ENCODE measurements at places on chromosomes 2 and 18.

- no peak for DNase-seq
Measured at GRCh38 chr2:118062048-118062447, 26.2 kb upstream of the INSIG2 start.

DNA sequence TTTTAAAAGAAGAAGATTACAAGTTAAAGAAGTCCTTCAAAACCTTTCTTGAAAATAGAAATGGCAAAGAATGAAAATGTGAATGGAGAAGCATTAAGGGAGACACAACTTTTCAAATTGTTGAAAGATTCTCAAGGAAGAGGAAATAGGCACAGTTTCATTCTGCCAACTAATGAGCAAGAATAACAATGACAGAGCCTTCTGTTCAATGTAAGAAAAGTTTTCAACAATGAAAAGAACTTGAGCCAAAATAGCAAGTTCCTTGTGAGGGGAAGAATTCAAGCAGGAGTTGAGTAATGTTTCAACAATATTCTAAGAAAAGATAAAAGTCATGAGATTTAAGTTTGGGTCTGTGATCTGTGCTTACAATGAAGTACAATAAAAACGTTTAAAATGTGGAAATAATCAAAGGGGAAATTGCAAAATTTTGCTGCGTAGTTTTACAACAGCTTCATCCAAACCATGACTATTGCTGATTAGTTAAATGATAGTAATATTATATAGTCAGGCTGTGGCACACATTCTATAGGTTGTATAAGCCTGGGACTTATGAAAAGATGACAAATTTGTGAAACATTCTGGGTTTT is 122.6 kb downstream of the METTL4 start:
- DNase-seq, result no peak

GRCh38 chr2:155350783-155351580 is 652.5 kb downstream of the KCNJ3 start:
- no peak for DNase-seq

DNA sequence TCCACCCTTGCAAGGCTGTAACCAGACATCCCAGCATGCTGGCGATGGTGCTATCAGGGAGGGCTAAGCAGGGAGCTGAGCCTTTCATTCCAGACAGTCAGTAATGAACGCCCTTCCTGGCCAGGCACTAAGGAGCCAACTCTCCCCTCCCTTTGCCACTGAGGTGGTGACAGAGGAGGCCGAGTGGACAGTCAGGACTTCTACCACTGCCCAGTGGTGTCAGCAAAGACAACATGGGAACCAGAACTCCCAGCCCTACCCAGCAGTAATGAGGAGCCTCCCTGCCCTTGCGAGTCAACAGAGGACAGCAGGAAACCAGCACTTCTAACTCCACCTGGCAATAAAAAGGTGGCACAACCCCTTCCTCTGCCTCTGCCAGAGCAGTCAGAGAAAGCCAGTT is 68.6 kb downstream of the ZAP70 start:
- no peak for DNase-seq

DNA sequence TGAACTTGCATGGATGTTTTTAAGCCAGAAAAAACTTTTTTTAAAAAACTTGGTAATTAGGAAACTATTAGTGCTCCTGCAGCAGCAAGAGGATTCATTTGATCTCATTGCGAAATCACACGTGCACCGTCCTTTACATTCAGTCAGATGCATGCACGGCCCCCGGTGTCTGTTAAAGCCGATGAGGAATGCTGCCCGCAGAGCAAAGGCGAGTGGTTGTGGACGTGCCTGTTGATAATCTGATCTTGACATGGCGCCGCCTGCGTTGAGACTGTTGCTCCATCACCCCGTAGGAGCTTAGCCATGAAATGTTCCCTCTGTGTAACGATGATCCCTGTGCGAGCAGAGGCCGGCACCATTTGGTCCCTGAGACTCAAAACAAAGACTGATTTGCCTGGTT is 300.0 kb downstream of the GBX2 start:
- DNase-seq, result no peak

GRCh38 chr2:147594038-147594437 is 250.8 kb upstream of the ACVR2A start:
- DNase-seq, result no peak

DNA sequence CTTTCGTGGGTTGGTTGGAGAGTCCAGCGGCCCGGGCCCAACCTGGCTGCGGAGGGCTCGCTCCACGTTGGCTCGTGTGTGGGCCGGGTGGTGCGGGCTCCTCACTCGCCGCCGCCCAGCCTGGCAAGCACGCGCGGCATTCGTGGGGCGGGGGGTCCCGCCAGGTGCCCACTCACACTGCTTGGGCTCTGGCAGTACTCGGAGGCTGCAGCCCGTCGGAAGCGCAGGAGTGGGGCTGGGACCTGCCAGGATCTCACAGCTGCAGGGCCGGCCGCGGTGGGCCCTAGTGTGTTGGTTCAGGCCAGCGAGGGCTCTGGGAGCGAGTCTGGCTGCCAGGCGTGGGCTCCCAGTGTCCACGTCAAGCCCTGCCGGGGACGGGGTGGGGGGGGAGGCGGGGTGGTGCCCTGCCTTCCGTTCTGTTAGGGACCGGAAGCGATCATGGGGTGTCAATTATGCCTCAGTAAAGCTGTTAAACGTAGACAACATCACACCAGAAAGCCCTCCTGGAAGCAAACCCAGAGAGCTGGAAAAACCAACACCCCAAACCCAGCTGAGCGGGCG is 1.0 kb upstream of the HS6ST1 start:
- no peak for DNase-seq

- DNase-seq, result no peak
Measured at GRCh38 chr18:70496353-70497294, 207.8 kb downstream of the SOCS6 start.

DNA sequence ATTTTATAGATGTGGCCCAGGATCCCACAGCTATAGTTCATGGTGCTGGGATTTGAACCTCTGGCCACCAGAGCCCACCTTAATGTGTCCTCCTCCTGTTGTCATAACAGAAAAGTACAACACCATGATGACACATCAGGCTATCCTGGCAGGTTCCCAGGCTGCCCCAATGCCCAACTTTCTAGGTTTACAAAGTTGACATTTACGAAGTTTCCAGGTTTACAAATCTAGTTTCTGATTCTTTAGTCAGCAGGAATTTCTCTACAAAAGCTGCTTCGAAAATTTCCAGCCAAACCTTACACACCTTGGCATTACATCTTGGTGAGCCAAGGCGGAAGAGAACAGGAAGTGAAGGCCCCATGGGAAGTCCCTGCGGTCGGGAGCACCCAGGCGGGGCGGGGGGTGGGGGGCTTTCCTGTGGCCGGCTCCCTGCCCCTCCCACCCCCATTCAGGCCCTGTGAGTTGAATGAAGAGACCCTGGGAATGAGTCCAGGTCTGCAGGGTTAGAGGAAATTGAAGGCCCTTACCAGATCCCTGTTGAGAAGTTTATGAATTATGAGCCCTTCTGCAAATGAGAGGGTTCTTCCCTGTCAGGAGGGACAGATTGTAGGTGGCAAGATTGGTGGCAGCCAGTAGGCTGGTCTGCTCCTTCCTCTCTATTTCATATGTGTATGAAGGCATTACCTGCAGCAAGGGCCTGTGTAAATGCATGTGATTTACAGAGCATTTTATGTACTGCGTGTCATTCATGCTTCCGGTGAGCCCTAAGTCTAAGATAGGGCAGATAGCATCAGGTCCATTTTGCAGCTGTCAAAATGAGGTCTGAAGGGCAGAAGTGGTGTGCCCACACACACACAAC is 11.1 kb upstream of the IL1RN start:
- no peak for DNase-seq

- no peak for DNase-seq
Measured at GRCh38 chr18:36786686-36787085, 42.1 kb downstream of the TPGS2 start.

DNA sequence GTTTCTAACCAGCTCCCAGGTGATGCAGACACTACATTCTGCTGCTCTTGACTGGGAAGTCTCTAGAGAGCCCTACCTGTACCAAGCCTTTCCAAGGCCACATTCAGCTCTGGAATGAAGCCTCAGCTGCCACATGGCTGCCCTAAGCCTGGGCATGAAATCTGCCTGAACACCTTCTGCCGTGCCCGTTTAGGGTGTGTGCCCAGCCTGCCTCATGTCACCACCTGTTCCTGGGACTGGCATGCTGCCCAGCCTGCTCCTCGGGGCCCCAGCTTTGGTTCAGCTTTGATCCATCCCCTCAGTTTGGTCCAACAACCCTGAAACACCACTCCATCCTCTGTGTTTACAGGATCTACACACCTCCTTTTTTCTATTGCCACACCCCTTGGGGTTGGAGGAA is 210.9 kb downstream of the L3MBTL4 start:
- no peak for DNase-seq

- DNase-seq, result no peak
Measured at GRCh38 chr2:241895427-241895711, 25.8 kb downstream of the RTP5 start.

DNA sequence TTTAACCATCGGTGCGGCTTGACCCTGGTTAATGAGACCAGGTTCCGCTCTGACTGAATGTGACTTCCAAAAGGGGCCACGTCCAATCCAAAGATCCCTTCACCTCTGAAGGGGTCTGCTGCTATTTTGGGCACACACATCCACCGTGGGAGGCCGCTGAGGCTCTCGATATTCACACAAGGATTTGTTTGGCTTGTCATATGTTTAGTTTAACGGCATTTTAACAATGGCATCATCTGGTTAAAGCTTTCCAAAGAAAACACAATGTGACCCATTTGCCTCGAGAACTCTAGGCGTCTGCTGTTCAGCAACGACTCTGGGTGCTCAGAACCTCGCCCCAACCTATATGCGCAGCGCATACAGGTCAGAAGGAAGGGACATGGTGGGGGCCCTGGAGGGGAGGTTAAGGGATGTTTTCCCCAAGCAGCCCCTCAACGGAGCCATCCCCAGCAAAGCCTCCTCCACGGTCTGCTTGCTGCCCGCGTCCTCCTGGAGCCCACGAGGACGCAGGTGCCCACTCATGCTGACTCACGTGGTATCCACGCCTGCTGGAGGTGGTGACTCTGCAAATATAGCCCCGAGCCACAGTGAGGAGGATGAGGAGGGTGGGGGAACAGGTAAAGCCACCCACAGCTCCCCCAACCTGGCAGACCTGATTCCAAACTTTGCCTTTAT is 260.3 kb downstream of the HDAC4 start:
- DNase-seq, result no peak

GRCh38 chr2:212213191-212213590 is 325.4 kb downstream of the ERBB4 start:
- DNase-seq, result no peak

- DNase-seq, result no peak
Measured at GRCh38 chr2:69667805-69668382, 24.4 kb upstream of the AAK1 start.

- DNase-seq, result no peak
Measured at GRCh38 chr2:15766911-15767597, 173.3 kb upstream of the MYCN start.

GRCh38 chr2:171702781-171703556 is 15.7 kb downstream of the DYNC1I2 start:
- no peak for DNase-seq

- DNase-seq, result no peak
Measured at GRCh38 chr2:143815082-143815481, 685.9 kb downstream of the ARHGAP15 start.

DNA sequence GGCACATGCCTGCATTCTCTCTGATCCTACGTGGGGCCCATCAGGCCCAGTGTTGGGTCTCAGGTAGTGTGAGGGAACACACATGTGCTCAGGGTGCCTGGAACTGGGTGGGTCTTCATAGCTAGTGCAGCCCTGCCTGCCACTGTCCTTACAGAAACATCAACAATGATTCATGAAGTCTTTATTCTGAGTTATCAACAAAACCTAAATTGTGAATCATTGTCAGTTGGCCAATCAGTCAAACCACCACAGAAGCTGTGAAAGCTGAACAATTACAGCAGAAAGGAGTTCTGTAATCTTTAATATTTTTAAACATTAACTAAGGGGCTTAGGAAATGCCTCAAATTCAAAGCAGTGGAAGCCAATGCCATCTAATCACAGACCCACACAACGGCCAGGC is 82.8 kb upstream of the ZNF521 start:
- DNase-seq, result no peak

All from AG09319 (cell line).